NCI-H187 (cell line): ENCODE measurements at places on chromosomes 7 and 10.
A peak's percentile ranks its signal among the peaks of the same experiment; 100 is the strongest.

- DNase-seq: no peak
Measured at GRCh38 chr10:6069081-6069931, 7.1 kb upstream of the IL2RA start.

DNA sequence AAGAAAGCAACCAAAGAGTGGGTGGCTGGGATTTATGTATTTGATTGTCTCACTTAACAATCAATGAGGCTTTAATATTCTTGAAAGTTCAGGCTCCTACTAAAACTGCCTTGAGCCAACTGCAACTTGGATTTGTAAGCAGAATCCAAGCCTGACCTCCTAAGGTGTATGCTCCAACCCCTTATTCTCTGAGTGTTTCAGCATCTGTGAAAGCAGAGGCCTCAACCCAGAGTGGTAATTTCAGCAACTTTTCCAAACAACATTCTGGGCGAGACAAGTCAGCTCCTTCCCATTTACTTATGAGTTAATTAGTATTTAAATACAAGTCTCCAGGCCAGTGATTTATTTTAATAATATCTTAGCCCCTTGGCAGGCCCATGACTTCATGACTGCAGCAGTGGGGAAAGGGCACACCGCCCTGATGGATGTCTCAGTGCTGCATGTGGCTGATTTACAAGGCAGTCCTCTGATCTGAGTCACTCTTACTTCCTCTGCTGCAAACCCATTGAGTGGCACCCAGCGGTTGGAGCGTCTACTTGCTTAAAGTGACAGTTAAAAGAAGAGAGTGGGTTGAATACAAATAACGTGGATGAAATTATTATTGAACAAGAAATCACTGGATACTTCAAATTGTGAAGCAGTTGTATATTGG is 209.1 kb downstream of the TRIL start:
- no peak for DNase-seq

DNA sequence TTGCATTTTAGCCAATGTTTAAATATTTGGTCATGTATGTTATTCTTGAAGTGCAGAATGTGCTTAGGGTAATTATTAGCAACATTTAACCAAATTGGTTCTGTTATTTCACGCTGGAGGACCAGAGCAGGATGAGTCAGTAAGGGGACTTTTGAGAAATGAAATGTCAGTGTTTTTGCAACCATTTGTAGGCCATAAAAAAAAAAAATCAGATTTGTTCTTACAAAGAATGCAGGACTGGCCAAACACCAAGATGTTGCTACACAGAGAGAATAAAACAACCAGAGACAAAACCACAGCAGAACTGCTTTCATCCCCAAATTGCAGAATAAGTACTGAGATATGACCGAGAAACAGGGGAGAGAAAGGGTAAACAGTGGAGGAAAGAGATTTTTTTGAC is 62.1 kb downstream of the TPST1 start:
- no peak for DNase-seq

DNA sequence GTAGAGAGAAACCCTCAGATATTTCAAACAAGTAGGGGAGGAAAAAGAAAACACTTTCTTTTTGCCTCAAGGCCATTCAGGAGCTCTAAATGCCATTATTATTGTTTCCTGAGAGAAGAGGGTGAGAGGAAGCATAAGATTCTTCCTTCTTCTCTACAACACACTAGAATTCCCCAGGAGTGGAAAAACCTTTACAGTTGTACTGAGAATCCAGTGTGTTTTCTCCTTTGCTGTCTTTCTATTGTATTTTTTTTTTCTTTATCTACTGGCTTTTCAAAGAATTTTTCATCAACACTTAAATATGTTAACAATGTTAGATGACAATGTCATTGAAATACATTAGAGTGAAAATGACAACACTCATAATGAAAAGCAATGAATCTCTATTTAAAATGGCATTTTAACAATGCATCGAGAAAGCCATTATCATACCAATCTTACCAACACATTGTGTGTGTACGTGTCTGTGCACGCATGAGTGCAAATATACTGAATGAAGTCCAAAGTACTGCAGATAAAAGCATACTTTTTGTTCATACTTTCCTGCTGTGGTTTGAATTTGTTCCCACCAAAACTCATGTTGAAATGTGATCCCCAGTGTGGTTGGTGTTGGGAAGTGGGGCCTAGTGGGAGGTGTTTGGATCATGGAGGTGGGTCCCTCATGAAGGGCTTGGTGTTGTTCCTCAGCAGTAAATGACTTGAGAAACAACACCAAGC is 24.2 kb upstream of the MACC1 start:
- peak; percentile 70 for DNase-seq

DNA sequence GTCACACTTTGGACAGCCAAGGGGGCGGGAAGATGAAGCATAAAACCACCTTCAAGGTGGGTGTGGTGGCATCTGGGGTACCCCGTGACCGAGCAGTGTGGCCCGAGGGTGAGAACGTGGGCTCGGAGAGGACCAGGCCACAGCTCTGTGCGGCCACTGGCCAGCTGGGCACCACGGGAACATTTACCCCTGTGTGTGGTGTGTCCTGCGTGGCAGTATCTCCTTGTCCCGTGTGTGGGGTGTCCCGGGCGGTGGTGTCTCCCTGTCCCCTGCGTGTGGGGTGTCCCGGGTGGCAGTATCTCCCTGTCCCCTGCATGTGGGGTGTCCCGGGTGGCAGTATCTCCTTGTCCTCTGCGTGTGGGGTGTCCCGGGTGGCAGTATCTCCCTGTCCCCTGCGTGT is 570.3 kb downstream of the DNAJB6 start:
- DNase-seq: no peak

DNA sequence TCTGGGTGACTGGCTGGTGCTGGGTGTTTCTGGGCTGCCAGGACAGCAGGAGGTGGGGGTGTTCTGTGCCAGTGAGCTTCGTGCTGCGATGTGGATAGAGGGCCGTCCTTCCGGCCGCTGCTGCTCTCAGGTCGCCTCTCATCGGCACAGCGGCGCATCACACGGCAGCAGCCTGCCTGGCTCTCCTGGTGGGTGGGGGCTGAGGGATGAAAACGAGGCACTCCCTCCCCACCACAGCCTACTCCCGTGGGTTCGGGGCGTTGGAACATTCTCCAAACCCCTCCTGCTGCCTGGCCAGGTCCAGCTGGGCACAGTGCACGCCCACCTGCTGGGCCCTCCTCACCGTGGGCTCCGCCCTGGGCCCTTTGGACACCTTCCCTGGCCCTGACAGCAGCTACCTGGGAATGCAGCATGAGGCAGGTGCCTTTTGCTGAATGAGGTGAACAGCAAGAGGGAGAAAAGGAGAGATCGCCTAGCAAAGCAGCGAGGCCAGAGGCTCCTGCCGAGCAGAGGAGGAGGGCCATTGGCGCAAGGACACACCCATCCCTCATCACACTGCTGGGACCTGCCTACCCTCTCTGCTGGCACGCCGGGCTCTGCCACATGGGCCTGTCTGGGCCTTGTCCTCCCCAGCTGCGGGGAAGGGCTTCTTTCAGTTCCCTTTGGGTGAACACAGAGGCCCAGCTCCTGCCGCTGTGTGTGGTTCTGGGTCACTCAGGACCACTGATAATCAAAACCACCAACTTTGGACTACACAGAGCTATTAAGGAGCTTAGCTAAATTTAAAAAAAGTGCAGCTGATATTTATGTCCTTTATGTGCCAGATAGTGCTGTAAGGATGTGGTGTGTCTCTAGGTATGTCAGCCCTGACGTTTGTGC is 33.4 kb downstream of the INPP5A start:
- peak; percentile 7 for DNase-seq

GRCh38 chr7:16404636-16405035 is 16.7 kb downstream of the CRPPA start:
- no peak for DNase-seq

DNA sequence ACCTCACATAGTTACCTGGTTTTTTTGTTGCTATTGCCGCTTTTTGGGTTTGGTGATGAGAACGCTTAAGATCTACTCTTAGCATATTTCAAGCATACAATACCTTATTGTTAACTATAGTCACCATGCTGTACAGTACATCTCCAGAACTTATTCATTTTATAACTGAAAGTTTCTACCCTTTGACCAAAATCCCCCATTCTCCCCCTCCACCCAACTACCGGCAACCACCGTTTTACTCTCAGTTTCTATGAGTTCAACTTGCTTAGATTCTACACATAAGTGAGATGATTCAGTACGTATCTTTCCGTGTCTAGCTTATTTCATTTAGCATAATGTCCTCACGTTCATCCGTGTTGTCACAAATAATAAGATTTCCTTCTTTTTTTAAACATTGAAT is 86.7 kb upstream of the IL6 start:
- DNase-seq: no peak

GRCh38 chr7:151245360-151246101 is 3.0 kb downstream of the SMARCD3 start:
- DNase-seq: no peak

DNA sequence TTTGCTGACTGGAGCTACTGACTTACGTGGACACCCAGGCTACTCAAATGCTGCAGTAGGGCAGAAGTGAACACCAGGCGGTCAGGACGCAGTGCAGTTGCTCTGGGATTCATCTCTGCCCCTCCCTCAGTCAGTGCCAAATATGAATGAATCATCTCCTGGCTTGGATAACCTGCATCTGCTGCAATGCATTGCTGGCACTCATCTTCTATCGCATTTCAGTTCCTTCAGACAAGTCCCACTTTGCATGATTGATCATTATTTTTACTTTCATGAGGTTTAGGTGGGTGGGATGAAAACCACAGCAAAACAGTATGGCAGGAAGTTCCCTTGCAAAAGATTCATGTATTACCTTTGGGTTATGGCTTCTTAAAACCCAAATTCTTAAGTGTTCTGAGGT is 224.6 kb upstream of the NRP1 start:
- no peak for DNase-seq

DNA sequence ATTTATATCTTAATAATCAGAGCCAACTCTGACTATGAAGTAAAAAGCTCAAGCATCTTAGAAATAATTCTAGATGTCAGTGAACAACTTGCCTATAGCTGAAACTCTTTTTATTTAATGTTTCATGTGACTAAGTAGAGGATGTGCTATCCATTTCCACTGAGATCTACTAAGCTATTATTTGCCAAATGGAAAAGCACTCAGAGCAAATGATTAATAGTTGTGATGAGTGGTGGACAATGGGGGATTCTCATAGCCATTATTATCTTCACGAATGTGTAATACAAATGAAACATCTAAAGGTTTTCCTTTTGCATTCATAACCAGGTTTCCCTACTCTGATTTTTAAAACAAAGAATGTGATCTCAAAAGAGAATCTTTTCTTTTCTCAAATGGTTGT is 126.6 kb upstream of the GNAI1 start:
- no peak for DNase-seq

GRCh38 chr10:2935647-2936386 is 131.5 kb upstream of the PFKP start:
- DNase-seq: no peak
